ENCODE measurements at places on chromosomes 13 and 19.
A peak's percentile ranks its signal among the peaks of the same experiment; 100 is the strongest.

GRCh38 chr13:113457510-113457909 lies 4.2 kb upstream of the ADPRHL1 start:
- no peak for DNase-seq

DNA sequence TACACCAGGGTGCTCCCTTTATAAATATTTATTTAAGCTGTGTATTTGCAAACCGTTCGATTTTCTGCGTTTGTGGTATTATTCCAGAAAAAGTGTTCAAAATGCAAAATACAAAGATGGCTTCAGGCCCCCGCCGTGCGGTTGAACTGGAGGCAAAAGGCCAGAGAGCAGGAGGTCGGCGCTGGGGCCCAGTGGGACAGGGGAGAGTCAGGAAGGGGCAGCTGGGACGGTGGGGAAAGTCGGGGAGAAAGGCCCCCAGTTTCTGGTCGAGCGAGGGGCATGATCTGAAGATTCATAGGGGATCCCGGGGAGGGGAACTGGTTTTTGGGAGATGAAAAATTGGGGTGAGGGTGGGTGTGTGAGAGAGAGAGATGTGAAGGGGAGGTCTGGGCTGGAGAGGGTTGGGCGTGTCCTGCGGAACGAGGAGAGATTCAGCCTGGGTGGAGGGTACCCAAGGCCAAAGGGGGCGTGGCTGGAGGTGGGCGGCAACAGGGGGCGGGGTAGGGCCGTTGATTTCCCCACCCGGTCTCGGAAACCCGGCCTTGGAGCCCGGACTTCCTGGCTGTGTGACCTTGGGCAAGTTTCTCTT lies 678 bp downstream of the ISOC2 start:
- peak; percentile 93 for DNase-seq

DNA sequence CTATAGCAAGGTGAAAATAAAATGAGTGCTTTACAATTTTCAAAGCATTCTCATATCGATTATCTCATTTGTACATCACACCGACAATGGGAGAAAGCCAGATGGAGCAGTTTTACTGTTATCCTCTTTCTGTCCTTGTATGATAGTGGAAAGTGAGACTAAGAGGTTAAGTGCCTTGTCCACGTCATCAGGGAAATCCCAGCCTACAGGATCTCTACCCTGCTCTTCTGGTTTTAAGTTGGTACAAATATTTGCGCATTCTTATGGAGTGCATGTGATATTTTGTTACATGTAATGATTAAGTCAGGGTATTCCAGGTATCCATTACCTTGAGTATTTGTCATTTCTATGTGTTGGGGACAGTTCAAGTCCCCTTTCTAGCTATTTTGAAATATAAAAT lies 12.4 kb upstream of the ENOX1 start:
- DNase-seq = no peak

DNA sequence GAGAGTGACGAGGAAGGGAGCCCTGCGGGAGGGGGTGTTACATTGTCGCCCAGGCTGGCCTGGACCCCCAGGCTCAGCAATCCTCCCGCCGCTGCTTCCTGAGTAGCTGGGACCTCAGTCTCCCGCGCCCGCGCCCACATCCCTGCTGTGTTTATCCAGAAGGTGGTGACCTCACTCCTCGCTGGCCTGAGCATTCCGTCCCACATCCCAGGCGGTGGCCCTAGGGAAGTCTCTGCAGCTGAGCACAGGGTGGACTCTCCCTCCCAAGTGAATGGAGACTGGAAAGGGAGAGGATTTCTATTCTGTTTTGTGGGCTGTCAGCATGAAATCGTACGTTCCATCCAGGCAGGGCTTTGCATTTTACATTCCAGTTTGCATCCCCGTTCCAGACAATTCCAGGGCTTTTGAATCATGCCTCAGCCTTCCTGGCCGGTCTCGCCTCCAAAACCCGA lies 401 bp upstream of the ZNF765 start:
- DNase-seq = peak; percentile 86

DNA sequence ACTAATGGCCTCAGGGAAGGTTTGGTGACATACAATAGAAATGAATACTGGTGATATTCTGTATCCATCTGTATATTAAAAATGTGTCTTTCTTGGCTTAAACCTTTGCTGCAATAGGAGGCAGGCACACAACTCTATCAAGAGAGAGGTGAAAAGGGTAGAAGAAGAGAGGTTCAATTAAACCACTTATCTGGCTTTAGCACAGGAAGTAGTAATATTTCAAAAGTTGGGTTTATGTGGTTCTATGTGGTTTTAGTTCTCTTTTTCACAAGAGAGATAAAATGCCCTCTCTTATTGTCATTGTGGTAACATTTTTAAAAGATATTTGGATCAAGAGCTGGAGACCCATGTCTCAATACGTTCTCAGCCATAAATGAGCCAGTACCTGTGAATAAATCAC lies 146.2 kb upstream of the FNDC3A start:
- no peak for DNase-seq

DNA sequence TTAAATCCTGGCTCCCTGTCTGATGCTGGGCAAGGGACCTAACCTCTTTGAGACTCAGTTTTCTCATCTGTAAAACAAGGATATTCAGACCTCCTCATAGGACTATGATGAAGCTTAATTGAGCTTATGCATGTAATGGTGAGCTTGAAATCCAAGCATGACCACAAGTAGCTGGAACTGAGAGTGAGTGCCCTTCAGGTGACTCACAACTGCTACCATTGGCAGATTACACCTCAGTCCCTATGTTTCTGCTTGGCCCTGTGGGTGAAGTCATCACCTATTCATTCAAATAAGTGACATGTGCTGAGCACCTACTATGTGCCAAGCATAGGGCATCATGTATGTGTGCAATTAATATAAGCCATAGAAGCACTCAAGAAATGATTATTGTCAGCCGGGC lies 25.7 kb downstream of the NOVA2 start:
- DNase-seq = no peak

DNA sequence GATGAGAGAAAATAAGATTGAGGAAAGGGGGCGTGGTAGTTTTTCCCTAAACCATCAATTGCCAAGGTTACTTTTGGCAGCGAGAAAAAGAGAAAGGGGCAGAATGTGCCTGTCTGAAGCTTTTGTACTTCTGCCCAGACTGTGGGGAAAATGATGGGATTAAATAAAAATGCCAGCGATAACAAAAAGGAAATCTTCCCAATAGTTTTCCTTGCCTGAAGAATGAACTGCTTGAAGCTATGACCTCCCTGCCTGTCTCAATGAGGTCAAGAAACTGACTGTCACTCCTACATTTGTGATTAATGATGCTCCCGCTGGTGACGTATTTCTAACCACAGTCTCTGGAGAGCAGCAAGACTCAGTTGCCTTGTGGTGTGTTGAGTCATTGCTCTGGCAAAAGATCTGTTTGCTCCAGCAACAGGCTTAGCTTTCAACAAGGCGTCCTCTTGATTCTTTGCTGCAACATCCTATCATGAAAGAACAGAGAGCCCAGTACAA lies 1051.5 kb downstream of the DIAPH3 start:
- DNase-seq = no peak

DNA sequence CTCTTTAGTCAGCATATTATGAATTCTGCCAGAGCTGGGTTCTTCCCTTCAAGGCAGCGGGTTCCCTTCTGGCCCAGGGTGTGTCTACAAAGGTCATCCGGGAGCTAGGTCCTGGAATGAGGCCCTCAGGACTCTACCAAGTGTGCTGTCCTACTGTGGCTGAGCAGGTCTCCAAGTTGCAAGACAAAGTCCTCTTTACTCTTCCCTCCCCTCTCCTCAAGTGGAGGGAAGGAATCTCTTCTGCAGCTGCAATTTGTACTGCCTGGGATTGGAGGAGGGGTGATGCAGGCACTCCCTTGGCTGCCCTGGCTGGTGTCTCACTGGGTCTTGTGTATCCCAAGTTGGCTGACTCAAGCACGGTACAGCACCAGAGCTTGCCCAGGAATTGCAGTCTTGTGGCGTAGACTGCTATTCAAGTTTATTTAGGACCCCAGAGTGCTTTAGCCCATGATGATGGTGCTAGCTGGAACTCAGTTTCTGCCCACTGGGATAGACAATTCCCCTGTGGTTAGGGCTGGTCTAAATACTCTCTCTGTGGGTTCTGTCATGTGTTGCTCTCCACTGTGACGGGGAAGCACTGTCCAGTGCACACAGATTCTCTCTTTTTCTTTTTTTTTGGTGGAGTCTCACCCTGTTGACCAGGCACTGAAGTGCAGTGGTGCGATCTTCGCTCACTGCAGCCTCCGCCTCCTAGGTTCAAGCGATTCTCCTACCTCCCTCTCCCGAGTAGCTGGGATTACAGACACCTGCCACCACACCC lies 28.5 kb downstream of the RFC3 start:
- no peak for DNase-seq

DNA sequence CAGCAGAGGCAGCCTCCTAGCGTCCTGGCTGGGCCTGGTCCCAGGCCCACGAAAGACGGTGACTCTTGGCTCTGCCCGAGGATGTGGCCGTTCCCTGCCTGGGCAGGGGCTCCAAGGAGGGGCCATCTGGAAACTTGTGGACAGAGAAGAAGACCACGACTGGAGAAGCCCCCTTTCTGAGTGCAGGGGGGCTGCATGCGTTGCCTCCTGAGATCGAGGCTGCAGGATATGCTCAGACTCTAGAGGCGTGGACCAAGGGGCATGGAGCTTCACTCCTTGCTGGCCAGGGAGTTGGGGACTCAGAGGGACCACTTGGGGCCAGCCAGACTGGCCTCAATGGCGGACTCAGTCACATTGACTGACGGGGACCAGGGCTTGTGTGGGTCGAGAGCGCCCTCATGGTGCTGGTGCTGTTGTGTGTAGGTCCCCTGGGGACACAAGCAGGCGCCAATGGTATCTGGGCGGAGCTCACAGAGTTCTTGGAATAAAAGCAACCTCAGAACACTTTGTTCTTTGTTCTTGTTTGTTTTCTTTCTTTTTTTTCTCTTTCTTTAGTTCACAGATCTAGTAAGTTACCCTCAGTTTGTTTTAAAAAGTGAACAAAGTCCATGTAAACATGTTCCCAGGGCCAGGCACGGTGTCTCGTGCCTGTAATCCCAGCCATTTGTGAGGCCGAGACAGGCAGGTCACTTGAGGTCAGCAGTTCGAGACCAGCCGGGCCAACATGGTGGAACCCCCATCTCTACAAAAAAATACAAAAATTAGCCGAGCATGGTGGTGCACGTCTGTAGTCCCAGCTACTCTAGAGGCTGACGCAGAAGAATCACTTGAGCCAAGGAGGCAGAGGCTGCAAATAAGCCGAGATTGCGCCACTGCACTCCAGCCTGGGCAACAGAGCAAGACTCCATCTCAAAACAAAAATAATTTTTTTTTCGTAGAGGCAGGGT lies 10.2 kb downstream of the ANGPTL4 start:
- DNase-seq = no peak

DNA sequence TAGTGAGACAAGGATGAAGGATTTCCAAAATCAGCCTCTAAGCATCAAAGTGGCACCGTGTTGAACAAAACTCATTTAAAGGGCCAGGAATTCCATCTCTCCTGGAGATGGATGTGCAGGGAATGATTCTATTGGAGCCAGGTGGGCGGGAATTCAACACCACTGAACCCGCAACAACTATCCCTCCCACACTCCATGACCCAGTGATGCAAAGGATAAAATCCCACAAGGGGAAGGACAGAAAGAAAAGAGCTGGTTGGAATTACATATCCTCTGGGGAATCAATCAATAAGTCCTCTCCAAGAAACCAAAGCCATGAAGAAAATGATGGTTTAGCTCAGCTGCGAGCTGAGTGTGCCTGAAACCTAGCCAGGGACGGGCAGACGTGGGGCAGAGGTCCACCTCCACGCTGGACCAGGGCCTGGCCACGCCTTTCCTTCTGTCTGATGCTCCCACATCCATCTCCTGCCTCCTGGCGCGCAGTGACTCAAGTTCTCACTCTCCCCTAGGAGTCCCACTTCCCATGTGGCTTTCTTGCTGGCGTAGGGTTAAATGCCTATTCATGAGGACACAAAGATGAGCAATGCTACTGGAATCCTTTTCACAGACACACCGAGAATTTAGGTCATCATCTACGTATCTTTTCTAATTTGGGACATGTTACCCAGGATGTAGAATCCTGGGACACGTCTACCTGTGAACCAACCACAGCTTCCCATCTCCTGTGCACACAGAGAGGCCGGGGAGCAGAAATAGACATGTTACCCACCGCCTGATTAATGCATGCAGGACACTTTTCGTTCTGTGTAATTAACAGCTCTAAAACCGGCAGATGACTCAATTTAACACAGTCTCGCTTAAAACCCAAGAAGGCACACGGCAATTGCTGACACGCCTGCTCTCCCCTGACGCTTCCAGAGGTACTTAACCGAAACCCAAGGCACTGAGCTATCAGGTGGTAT lies 48.6 kb downstream of the PEPD start:
- peak; percentile 68 for DNase-seq

GRCh38 chr19:48683349-48683748 lies 10.5 kb upstream of the NTN5 start:
- DNase-seq = no peak

GRCh38 chr13:76266561-76266960 lies 619.6 kb downstream of the KCTD12 start:
- no peak for DNase-seq

GRCh38 chr19:7900401-7900870 lies 3.2 kb upstream of the MAP2K7 start:
- DNase-seq = no peak

DNA sequence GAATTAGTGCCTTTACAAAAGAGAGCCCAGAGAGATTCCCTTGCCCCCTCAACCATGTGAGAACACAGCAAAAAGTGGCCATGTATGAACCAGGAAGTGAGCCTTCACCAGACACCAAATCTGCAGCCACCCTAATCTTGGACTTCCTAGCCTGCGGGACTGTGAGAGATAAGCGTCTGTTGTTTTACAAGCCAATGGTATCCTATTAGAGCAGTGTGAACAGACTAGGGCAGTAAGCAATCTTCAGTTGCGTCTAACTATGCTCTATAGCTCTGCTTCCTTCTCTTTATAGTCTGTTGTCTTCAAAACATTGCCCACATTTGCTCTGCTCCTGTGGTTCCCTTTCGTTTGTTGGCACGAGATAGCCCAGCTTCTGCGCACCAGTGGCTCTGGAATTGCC lies 109.5 kb upstream of the FNDC3A start:
- DNase-seq = no peak

DNA sequence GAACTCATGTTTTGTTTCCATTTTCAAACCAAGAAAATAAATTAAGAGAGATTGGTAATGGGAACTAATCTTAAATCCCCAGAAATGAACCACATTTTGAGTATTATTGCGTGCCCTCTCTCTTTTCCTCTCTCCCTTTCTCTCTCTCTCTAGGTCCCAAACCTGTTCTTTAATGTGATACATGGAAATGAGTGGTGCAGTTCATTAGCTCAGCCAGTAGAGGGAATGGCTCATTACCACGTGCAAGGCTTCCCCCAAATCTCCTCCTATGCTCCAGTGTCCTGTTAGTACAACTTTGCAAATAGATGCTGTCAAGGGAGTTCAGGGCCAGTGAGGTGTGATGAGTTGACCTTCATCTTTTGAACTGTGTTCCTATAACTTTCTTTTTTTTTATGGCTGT lies 178.4 kb downstream of the FGF9 start:
- DNase-seq = no peak
